ENCODE measurements at places on chromosomes 12 and 14.

DNA sequence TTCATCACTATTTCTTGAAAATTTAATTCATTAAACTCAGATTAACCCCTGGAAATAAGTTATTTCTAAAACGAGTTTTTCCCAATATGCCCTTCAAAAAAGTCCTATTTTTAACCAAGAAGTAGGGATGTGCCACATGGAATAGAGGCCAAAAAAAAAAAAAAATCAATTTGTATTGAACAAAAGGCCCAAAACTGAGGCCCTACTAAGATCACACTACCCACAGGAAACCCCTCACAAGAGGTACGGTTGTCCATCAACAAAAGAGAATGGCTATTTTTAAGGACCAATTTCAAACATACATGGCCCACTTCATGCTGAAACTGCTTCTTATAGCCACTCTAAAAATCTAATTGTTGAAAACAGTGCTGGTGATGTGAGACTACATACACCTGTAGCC is 7.5 kb upstream of the BAZ2A start:
- no peak for DNase-seq

GRCh38 chr12:47556261-47557030 is 149.4 kb downstream of the RPAP3 start:
- DNase-seq, result no peak

- DNase-seq, result peak; percentile 3
Observed at GRCh38 chr14:99515301-99516155, 34.3 kb downstream of the CCNK start.

- DNase-seq, result no peak
Observed at GRCh38 chr14:61128382-61129167, 147.5 kb downstream of the SLC38A6 start.

DNA sequence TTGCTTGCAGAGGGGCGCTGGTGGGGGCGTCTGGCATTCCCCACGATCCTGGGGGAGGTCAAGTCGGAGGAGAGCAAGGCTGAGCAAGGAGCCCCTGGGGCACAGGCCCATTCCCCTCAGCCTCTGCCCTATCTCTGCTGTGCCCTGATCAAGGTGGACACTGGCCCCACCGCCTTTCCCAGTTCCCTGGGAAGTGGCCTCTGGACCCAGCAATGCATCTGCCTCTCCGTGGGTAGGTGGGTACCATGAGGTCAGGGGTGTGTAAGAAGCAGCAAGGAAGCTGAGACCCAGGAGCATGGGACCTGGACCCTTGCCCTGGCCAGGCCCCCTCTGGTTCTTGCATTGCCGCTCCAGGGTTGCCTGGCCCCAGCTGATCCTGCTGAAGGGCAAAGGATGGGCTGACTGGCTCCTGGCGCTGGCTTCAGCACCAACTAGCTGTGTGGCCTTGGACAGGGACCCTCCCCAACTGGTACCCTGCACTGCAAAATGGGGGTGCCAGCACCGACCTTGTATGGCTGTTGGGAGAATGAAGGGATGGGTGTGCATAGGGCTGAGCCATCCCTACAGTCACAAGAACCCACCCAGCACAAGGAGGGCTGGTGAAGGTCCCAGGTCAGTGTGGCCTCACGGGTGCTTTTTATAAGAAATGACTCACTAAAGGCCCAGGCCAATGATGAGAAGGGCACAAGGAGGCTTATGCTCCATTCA is 19.6 kb downstream of the SLC25A29 start:
- DNase-seq, result peak; percentile 10

DNA sequence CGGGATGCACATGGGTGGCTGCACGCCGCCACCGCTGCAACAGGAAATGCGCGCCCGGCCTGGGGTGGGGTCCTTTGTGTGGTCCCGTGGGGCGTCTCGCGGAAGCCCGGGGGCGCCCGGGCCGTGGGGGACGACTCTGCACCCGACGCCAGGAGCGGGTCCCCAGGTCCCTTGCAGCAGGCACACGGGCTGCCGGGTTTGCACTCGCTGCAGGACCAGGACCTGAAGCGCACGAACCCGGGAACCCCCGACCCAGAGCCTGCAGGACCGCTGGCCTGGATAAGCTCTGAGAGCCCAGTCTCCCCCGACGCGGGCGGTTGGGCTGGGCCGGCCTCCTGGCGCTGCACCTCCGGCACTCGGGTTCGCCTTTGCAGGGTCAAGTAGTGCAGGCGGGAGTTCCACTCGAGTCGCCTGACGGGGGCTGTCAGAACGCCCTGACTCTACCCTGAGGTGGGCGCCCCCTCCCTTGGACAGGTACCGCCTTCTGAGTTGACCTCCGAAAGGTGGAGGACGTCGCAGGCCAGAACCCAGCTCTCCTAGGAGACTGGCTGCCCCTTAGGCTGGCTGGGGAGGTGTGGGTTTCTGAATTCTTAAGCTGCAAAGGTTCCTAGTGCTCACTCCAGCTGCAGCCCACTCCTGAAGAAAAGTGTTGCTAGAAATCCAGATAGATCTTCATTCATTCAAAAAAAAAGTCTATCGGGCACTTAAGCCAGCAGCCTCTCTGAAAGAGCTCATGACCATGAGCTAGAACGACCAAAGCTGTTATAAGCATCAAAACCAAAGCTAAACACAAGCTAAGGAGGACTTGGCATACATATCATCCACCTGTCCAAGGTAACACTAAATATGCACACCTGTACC is 68.0 kb downstream of the RNF34 start:
- peak; percentile 75 for DNase-seq

DNA sequence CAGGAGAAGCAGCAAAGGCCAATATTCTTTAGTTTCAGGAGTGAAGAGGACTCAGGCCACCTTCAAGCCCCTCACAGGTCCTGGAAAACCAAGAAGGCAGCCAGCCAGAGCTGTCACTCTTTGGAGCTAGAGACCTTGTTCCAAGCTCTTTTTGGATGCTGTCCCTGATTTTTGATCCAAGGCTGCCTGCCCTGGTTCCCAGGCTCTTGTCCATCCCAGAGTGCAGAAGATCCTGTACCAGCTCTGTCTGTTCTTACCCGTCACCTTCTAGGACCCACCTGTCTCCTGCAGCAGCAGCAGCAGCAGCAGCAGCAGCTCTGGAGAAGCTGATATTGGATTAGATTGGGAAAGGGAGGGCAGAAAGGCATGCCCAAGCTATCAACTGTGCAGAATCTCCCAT is 157.1 kb upstream of the NEDD1 start:
- DNase-seq, result peak; percentile 21

DNA sequence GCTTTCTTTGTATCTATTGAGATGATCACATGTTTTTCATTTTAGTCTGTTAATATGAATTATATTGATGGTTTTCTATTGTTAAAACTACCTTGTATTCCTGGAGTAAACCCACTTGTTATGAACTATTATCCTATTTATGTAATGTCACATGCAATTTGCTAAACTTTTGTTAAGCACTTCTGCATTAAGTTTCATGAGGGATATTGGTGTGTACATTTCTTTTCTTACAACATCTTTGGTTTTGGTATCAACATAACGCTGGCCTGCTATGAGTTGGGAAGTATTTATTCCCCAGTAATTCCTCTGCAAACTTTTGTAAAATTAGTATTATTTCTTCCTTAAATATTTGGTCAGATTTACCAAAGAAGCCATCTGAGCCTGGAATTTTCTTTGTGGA is 46.5 kb upstream of the AMIGO2 start:
- no peak for DNase-seq

DNA sequence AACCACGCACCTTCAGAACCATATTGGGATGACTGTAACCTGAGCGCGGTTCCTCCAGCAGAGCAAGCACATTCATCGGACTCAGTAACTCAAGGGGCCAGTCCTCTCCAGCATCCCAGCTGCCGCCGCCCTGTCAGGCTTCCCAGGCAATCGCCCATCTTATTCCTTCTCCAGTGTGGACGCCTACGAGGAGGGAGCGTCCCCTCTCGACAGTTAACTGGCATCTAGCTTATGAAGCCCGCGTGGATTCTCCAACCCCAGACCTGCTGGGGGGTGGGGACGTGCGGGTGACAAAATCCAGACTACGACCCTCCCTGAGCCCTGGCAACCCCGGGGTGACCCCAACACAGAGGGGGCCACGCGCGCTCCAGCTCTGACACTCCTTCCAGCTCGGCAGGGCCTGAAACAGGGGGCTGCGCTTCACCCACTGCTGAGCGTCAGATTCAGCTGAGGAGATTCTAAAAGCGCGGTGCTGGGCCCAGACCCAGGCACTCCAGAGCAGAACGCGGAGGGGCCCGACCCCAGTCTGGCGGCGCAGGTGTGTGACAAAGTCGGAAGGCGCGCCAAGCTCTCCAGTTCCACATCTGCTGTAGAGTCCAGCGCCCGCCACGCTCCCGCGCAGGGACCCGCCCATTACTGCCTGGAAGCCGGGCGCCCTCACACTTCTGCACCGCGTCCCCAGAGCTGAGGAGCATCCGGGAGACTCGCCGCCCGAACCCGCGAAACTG is 43.9 kb upstream of the ESR2 start:
- DNase-seq, result peak; percentile 86

- no peak for DNase-seq
Observed at GRCh38 chr12:15152456-15152855, 68.8 kb downstream of the RERG start.

- DNase-seq, result no peak
Observed at GRCh38 chr14:63164108-63164683, 40.0 kb upstream of the RHOJ start.

DNA sequence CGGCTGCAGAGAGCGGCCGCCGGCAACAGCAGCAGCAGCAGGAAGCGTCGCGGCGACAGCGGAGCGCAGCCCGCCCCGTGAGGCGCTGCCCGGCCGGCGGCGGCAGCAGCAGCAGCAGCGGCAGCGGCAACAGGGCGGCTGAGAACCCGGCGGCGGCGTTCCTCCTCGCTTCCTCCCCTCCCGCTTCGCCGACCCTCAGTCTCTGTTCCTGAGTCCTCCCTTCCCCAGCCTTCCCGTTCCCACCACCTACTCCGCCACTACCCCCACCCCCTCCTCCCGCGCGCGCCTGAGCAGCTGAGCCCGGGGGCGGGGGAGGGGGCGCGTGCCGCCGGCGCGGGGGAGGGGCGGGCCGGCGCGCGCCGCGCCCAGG is 310 bp downstream of the BICDL1 start:
- DNase-seq, result peak; percentile 48

- DNase-seq, result no peak
Observed at GRCh38 chr12:24444634-24445033, 495.2 kb upstream of the SOX5 start.

DNA sequence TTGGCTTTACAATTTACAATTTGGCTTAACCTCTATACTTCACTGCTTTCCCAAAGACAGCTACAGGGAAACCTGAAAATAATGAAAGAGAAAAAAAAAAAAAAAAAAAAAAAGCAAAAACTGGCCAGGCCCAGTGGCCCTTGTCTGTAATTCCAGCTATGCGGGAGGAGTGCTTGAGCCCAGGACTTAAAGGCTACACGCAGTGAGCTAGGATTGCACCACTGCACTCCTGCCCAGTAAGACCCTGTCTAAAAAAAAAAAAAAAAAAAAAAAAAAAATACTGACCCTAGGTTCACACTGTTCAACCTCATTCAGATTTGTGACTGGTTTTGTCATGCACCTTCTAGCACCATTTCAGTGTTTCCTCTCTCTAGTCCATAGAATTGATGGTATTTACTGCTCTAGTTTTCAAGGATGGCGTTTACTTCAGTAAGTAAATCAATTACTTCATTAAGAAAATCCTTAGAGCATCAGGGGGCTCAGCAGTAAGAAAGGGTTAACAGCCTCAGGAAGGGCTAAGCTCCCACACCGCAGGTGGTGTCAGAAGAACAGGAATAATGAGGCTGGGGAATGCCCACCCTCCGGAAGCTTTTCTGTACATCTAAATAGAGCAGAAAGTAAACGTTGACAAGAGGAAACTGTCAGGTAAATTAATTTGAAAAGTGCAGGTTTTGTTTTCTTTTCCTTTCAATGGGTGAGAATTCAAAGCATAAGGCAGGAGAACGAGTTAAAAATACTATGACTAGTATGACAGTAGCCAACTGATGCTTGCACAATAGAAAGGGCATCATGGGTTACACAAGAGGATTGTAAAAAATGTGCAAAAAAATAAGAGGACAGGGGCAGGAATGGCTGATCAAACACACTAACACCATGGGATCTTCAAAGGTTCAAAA is 115.0 kb upstream of the MDM1 start:
- peak; percentile 25 for DNase-seq

- no peak for DNase-seq
Observed at GRCh38 chr14:68516342-68516741, 276.5 kb downstream of the ZFP36L1 start.

DNA sequence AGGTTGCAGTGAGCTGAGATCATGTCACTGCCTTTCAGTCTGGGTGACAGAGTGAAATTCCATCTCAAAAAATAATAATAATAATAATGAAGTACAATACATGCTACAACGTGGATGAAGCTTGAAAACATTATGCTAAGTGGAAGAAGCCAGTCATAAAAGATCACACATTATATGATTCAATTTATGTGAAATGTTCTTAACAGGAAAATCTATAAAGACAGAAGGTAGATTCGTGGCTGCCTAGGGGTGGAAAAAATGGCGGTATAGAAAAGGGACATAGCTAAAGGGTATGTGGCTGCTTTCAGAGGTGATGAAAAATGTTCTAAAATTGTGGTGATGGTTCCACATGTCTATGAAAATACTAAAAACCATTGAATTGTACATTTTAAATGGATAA is 41.0 kb upstream of the AMIGO2 start:
- no peak for DNase-seq

Data from WTC11 (cell line).